ENCODE measurements at places on chromosomes 7 and 10.
A peak's percentile ranks its signal among the peaks of the same experiment; 100 is the strongest.

DNA sequence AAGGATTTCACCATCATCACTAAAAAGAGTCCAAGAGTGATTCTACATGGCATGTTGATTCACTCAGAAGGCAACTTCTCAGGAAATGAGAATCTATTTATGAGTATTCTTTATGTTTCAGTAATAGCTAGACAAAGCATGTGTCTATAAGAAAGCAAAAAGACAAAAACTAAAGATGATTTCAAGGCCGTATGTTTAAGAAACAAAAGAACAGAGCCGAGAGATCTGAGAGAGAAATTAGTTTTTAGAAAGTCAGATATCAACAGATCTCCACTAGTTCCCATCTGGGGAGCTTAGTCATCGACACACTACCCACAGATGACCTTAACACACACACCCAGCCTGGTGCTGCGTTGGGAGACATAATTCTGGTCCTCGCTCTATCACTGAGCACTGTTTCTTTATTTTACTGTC is 21.0 kb downstream of the PIP4K2A start:
- no peak for DNase-seq

DNA sequence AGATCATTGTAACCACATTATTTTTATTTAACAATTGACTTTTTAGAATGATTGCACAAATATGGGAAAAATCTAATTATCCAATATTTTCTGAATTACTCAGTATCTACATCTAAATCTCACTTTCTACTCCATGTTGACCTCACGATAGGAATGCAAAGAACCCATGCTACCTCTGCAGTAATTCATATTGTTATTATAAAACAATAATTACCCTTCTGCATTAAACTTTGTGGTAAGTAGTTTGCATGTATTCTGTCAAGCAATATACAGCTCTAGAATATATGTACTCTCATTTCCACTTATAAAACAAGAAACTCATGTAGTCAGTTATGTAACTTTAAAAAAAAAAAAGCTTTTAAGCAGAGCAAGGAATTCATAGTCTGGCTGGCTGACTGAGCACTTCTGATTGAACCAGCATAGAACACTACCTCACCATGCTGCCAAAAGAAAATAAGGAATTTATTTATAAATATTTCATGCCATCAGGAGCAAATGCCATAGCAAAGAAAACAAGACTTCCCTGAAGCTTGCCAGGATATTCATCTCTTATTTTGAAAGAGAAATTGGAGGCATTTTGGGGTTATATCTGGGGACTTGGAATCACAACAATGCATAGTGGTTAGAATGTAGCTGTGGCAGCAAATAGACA is 895.7 kb downstream of the XPNPEP1 start:
- no peak for DNase-seq

DNA sequence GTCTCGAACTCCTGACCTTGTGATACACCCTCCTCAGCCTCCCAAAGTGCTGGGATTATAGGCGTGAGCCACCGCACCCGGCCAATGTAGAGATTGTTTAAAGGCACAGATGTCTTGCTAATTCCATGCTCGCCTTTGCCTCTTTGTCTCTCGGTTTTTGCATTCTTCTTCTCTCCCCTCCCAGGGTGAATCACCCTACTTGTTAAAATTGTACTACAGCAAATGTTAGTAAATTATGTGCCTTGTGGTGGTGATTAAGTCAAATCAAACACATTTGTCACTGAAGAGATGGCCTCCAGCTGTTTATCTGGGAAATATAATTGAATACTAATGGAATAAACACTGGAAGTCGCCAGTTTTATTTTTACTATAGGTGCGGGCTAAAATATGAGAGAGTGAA is 384.4 kb upstream of the AUTS2 start:
- DNase-seq, result no peak

DNA sequence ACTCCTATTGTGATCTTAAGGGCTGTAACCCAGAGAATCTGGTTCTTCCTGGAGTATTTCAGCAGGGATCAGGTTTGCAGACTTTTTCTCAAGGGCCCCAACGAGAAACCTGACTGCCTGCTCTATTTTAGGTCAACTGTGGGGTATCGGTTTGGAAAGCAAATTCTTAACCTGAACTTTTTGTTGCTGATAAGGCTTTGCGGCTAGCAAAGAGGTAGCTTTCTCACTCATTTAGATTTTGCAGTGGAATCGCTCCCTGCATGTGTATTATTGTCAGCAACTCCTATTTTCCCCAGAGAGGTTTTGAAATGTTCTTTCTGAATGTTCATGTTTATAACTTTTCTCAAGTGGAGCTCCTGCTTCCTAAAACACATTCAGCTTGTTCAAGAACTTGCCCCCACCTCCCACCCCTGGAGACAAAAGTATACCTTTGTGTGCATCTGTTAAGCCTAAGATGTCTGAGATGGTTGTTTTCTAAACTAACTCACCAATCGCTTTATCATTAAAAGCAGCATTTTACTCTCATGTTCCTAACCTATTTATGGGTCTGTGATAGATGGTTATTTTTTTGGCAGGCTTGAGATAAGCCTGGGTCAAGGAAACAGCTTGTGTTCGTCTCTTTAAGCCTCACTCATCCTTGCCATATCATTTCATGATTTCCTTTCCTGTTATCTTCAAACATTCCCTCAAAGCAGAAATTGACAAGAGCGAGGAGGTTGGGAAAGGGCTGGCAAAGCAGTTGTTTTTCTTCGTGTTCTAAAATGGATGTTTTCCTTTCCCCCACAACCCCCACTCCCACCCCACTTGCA is 129.8 kb downstream of the BAMBI start:
- no peak for DNase-seq

DNA sequence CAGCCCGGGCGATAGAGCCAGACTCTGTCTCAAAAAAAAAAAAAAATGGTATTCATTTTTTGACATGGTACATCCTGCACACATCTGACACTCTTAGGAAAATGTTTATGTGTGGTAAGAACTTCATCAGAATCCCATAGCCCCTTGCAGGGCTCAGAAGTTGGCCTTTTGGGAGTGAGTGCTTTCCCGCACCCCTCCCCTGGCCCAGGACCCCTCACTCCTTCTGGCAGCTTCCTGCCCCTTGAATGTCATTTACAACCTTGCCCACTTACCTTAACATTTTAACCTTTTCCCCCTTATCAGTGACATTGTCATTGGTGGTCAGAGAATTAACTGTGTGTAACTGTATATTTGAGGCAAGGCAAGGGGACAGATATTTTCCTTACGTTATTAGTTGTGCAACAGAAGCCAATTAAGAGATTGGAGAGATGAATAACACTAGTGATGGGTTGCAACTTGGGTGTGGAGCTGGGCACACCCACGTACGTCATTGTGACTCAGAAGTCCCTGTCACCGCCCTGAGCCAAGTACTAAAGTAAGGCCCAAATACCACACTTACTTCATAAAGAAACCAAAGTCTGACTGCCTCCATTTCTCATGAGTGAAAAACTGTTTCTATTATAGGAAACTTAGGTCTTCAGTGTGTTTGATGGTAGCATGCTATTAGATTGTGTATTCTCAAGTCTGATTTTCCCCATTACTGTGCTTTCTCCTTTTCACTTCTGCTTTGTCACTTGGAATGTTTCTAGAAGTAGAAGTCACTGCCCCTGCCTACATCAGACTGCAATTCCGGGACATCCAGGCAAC is 31.6 kb downstream of the OGDH start:
- DNase-seq, result peak; percentile 54

DNA sequence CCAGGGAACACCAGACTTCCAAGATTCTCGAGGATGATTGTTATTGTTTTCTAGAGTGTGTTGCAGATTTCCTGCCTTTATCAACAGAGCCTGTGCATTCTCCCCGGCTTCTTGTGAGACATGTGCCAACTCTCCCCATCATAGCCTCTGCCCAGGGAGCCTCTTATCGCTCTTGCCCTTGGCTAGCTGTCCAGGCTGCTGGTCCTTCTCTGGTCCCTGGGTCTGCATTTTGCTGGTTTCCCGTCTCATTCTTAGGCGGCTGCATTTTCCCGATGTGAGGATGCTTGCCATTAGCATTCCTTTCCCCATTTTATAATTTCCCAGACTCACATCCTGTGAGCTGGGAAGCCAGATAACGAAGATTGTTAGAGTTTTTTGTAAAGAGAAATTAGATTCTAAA is 15.2 kb downstream of the SLC13A4 start:
- DNase-seq, result no peak

GRCh38 chr10:12067336-12067735 is 1.4 kb upstream of the DHTKD1 start:
- DNase-seq, result no peak
